ENCODE measurements at places on chromosomes 16 and 17.
A peak's percentile ranks its signal among the peaks of the same experiment; 100 is the strongest.

GRCh38 chr16:20111143-20111542 lies 37.5 kb upstream of the GPR139 start:
- DNase-seq, result no peak

DNA sequence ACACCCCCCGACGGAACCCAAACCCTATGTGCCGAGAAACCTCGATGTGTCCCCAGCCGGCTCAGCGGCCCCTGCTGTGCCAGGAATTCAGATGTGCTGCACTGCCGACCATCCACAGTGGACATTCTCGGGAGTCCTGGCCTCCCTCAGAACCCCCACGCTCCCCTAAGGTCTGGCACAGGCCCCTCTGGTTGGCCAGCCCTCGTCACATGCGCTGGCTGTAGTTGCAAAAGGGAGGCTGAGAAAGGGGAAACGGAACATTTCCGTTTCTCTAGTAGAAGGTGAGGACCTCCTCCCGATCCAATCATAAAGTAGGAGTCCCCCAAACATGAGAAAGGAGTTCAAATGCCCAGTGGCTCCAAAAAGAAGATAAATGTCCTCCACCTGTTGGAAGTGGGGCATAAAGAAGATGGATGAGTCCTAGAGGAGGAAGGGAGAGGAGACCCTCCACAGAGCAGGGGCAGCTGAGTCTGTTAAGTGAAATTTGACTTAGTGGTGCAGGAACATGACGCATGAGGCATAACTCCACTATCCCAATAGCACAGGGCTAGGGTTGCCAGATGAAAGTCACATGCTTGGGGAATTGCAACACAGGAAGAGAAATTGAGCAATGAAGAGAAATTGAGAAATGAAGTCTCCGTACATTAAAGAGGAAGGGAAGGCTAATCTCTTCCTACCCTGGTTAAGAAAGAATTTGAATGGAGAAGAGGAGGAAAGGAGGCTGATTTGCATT lies 49.3 kb upstream of the WSB1 start:
- DNase-seq, result no peak

DNA sequence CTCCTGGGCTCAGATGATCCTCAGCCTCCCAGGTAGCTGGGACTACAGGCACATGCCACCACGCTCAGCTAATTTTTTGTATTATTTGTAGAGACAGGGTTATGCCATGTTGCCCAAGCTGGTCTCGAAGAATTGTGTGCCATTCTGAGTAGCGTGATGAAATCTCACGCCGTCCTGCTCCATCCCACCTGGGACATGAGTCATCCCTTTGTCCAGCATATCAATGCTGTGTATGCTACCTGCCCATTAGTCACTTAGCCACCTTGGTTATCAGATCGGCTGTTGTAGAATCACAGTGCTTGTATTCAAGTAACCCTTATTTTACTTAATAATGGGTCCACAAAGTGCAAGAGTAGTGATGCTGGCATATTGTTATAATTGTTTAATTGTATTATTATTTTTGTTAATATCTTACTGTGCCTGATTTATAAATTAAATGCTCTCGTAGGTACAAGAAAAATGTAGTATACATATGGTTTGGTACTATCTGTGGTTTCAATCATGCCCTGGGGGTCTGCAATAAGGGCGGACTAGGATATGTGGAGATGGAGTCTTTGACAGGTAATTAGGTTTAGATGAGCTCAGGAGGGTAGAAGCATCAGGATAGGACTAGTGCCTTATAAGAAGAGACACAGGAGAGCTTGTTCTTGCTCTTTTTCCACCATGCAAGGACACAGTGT lies 26.6 kb upstream of the SLC13A2 start:
- no peak for DNase-seq

- no peak for DNase-seq
Measured at GRCh38 chr17:11240841-11241610, at the start of gene SHISA6. SHISA6 (plus strand) TSS chr17:11241213.

DNA sequence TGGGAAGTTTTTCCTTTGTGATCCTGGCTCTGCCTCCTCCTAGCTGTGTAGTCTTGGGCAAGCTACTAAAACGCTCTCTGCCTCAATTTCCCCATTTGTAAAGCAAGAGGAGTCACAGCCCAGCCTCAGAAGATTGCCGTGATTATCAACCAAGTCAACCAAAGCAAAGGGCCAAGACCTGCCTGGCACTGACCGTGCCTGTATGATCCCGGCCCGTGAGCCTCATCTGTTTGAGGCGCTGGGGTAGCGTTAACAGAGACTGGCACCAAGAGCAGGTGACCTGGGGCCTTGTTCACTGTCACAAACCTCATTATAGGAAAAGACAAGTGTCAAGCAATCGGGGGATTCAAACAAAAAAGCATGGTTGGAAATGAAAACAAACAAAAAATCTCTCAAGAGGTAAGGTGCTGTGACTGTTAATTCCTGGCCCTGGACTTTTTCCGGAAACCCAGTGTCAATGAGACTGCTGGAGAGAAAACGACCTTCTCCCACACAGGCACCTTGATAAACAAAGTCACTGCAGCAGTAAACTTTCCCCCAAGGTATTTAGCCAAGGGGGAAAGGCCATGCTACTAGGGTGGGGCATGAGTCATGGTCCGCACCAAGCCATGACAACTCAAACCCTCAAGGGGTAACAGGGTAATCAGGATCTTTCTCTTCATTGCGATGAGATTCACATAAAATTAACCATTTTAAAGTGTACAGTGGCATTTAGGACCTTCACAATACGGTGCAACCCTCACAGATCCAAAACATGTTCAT lies 5.4 kb downstream of the MEAK7 start:
- DNase-seq, result no peak

GRCh38 chr17:75289832-75290337 lies 652 bp upstream of the SLC25A19 start:
- no peak for DNase-seq

DNA sequence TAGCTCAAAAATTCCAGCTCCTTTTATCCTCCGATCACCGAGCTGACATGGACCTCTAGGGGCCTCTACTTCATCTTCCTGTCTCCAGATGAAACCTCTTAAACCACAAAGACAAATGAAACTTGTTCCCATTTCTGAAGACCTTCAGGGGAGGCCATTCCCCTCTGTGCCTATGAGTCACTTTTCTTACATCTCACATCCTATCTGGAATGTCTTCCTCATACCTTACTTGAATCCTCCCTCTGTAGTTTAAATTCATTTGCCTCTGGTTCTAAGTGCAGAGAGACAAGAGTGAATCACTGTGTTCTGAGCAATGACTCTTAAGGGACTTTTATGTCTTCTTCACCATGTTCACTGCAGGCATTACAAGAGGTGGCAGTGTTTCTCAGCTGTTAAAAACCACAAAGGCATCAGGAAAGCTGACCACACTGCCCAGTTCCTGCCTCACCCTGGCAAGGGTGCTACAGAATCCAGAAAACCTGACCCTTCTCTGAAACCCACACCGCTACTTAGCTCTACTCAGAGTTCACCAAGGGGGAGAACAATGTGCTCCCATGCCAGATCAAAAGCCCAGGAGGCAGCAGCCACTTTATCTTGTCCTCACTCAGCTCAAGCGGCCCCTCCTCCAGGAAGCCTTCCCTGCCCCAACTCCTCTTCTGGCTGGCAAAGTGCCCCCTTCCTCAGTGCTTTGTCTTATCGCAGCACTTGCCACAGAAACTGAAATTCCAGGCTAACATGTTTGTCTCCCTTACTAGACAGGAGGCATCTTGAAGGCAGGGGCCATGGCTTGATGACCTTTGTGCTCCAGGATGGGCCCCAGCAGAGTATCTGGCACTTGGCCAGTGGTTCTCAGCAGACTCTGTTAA lies 6.4 kb downstream of the CUEDC1 start:
- no peak for DNase-seq

- DNase-seq, result no peak
Measured at GRCh38 chr16:987906-988305, 6.3 kb downstream of the SOX8 start.

GRCh38 chr16:50497592-50497991 lies 50.6 kb upstream of the NKD1 start:
- no peak for DNase-seq

GRCh38 chr17:78507526-78507925 lies 69.7 kb downstream of the DNAH17 start:
- DNase-seq, result no peak

GRCh38 chr16:80197741-80198201 lies 343.0 kb upstream of the DYNLRB2 start:
- DNase-seq, result no peak

- DNase-seq, result peak; percentile 21
Measured at GRCh38 chr17:64130559-64131001, 636 bp upstream of the ERN1 start.

GRCh38 chr16:82653550-82654511 lies 27.1 kb downstream of the CDH13 start:
- DNase-seq, result no peak

- DNase-seq, result no peak
Measured at GRCh38 chr16:2270070-2270462, 2.1 kb upstream of the RNPS1 start.

DNA sequence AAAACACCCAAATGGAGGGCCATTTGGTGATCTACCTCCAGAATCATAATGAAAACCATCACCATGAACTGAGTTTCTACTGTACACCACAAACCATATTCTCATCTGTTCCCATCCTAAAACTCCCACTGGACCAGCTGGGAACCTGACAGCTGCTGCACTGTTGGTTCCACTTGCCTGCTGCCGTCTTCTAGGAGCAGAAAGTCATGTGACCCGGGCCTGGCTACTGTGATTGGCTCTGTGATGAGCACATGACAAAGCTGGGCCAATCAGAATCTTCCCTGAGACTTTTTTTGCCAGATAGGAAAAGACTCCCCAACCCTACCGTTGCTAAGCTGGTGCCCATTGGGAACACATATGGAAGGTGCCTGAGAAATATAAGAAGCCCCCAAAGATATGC lies 264.2 kb downstream of the MRTFB start:
- DNase-seq, result no peak

- DNase-seq, result no peak
Measured at GRCh38 chr17:869567-870525, 87.7 kb downstream of the MRM3 start.

- no peak for DNase-seq
Measured at GRCh38 chr17:562174-562573, 152.5 kb downstream of the VPS53 start.

DNA sequence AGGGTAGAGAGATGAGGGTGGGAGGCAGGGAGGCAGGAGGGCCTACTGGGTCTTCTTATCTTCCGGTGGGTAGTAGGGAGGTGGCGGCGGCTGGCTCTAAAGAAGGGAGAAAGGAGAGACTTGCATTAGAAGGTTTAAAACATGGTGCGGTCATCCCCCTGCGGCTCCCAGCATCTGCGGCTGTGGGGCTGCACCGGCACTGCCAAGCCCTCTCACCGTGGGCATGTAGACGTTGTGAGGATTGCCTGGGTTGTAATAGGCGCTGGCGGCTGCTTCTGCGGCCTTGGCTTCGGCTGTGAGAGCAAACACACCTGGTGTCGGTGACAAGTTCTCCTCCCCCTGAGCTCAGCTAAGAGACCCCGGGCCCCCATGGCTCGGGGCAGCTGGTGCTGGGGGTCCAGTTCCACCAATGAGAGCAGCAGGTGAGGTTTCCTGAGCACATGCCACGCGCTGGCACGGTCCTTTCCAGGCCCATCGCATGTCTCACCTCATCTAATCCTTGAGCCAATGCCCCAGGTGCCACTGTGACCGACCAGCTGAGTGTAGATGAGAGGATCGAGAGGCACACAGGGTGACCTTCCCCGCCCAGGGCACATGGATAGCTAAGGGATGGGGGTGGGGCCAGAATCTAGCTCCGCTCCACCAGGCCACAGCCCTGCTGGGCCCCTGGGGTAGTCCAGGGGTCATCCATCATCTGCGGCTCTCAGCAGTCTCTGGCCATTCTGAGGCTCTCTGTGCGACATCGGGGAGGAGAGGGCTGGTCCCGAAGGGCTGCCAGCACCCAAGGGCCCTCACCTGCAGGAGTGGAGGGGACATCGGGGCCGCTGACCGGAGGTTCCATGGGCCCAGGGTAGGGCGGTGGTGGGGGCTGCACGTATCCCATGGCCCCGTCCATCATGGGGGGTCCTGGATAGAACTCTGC lies 2.7 kb upstream of the UNC13D start:
- no peak for DNase-seq

DNA sequence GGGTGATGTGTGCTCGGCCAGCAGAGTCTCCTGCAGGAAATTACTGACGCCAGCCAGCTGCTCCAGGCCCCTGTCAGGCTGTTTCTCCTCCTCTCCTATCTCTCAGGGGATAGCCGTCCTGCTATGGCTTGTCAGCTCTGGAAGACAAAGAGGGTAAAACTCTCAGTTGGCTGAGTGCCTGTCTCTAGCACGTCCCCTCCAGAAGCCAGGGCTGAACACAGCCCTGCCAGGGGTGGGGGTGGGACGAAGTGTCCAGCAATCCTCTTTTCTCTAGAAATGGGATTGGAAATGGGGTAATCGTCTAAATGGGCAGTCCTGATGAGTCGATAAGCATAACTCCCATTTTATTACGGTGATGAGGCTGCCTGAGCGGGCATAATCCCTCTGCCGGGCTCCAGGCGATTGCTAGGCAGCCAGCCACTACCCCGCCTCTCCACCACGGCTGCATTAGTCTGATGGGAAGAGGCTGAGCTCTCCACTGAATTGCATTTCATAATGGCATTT lies 89.1 kb upstream of the GNAO1 start:
- no peak for DNase-seq

GRCh38 chr17:55734128-55734781 lies 11.6 kb upstream of the TMEM100 start:
- no peak for DNase-seq

DNA sequence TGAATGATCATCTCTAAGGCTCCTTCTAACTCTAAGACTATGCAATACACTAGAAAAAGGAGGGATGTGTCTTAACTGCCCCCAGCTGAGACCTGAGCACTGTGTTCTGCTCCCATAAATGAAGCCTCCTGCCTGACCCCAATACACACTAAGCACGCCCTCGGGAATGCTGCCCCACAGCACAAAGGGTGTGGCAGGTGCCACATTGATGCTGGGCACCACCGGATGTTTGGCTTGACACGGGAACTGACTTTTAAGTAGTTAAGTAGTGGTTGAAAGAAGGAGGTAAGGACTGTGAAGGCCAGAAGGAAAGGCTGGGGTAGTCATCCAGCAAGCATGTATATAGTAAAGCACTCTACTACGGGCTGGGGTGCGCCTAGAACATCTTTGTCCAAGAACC lies 4.0 kb downstream of the GSDMA start:
- no peak for DNase-seq

GRCh38 chr17:72407336-72407909 lies 286.6 kb downstream of the SOX9 start:
- DNase-seq, result no peak

DNA sequence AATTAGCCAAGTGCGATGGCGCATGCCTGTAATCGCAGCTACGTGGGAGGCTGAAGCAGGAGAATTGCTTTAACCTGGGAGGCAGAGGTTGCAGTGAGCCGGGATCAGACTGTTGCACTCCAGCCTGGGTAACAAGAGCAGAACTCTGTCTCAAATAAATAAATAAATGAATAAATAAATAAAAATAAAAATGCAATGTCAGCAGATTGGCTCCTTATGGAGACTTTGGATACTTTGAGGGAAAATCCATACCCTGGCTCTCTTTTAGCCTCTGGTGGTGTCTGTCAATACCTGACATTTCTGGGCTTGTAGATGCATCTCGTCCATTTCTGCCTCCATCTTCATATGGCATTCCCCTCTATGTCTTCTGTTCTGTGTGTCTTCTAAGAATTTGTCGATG lies 66.7 kb downstream of the RBFOX1 start:
- DNase-seq, result no peak
